Foreskin keratinocyte (primary cell): ENCODE measurements at places on chromosomes 3 and 15.
A peak's percentile ranks its signal among the peaks of the same experiment; 100 is the strongest.

- DNase-seq, result no peak
Observed at GRCh38 chr3:194098843-194099183, 37.1 kb upstream of the HES1 start.

- DNase-seq, result no peak
Observed at GRCh38 chr3:24830230-24831152, 335.8 kb upstream of the THRB start.

- DNase-seq, result no peak
Observed at GRCh38 chr3:113165841-113166240, 45.5 kb upstream of the BOC start.

- no peak for DNase-seq
Observed at GRCh38 chr3:169404520-169404890, 259.0 kb downstream of the MECOM start.

GRCh38 chr15:83160741-83161140 is 46.9 kb downstream of the HDGFL3 start:
- DNase-seq, result no peak

GRCh38 chr3:66795365-66795764 is 202.7 kb upstream of the KBTBD8 start:
- no peak for DNase-seq

DNA sequence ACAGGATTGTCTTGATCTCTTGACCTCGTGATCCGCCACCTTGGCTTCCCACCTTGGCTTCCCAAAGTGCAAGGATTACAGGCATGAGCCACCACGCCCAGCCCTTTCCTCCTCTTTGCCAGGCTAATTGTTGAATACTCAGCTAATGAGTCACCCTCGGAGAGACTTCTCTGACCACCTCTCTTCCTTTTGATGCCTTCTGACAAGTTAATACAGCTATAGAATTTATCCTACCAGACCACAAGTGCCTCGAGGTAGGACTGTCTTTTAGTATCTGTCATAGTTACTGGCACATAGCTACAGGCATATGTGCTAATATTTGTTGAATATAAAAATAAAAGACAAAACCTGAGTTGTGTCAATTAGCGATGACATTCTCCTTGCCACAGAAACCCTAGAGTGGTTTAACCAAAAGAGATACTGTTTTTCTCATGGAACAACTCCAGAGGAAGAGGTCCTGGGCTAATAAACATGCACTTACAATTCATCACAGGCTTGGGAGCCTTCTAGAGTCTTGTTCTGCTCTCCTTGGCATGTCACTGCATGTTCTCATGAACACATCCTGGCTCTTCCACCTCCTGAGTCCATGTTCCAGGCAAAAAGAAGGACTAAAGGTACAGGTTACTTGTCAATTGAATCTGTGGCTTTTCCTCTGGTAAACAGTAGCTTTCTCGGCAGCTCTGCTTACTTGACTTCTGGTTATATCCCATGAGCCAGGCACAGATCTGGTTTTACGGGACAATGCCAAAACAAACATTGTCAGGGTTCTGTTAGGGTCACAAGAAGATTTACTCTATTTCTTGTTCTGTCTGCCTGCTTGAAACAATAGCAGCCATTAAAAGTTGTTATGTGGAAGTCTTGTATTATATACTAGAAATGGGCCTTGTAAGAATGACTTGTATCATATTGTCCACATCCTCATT is 332.3 kb downstream of the THSD4 start:
- DNase-seq, result peak; percentile 99

- DNase-seq, result no peak
Observed at GRCh38 chr3:155392138-155392537, 98.7 kb upstream of the STRIT1 start.

GRCh38 chr3:194058189-194058571 is 77.8 kb upstream of the HES1 start:
- peak; percentile 25 for DNase-seq

DNA sequence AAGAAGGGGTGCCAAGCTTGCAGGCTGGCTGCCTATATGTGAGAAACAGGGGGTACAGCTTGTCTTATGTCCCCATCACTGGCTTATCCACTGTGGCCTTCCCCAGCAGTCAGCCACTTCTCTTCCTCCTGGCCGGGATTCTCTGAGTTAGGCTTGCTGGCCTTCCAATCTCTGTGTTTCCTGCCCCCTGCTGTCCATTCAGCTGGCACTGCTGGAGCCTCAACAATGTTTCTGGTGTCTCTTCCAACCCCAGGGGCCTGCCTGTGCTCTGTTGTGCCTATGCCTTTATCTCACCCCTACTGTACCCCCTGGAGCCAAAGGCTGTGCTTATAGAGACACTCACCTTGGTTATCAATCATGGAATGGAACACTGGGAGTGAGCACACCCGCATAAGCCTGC is 36.5 kb downstream of the ANAPC13 start:
- no peak for DNase-seq

DNA sequence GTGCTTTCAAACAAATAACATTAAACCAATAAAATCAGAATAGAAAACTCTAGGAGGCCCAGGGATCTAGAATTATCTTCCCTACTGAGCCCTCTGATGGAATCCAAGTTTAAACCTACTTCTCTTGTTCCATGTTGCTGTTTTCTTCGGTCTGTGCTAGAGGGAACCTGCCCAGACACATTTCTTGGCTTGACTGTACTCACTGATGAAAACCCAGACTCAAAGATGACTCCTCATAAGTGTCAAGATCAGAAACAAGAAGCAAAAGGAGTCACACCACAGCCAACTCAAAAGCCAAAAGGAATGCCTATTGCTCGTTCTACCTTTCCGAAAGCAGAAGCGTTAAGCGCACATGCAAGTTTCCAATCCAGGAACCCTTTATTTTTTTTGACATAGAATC is 31.6 kb downstream of the SCAP start:
- DNase-seq, result peak; percentile 95

GRCh38 chr3:43753741-43754715 is 63.3 kb downstream of the ABHD5 start:
- DNase-seq, result peak; percentile 85

- DNase-seq, result no peak
Observed at GRCh38 chr3:27628026-27628750, 93.9 kb downstream of the EOMES start.

DNA sequence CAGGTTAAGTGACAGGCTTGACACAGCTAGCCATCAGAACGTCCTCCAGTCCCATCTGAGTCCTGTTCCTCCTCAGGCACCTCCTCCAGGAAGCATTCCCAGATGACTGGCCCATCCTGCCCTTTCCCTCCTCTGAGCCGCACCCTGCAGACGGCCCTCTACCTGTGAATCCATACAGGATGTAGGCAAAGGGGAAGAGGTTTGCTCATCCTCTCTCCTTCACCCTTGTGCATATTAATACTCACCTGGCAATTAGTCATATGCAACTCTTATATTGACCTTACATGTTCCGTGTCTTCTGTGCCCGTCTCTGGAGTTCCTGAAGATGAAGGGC is 61.9 kb downstream of the SMAD3 start:
- DNase-seq, result peak; percentile 94

GRCh38 chr15:89129123-89129815 is 41.0 kb downstream of the ABHD2 start:
- no peak for DNase-seq

DNA sequence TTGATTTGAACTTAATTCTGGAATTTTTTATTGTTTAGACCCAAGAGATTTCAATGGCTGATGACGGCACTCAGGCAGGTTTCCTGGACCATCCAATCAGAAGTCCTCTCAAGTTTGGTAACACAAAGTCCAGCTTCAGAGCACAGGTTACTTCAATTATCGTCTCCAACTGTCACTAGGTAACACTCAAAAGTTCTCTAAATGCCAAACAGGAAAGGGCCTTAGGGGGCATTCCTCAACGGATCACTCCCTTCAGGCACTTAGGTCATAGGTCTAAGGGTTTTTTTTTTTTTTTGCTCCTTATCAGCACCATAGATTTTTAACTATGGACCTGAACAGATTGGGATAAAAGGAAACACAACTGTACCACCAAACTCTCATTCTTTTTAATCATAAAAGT is 85.8 kb downstream of the MEIS2 start:
- DNase-seq, result no peak

- no peak for DNase-seq
Observed at GRCh38 chr15:72086920-72087648, 30.9 kb downstream of the MYO9A start.

DNA sequence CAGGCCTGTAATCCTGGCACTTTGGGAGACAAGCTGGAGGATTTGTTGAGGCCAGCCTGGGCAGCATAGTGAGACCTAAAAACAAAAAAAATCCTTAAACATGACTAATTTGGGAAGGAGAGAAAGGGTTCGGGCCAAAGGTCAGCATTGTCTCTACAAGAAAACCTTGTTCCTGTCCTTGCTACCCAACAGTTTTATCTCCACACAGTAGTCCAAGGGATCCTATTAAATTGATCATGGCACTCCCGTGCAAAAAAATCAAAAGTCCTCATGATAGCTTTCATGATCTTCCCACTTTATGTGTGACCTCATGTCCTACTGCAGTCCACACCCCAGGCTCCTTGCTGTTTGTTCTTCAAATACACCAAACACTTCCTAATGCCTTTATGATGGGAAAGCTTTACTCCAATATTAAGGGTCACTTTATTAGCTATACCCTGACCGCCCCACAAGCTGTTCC is 4.2 kb downstream of the RPL15 start:
- no peak for DNase-seq

- DNase-seq, result no peak
Observed at GRCh38 chr15:94523873-94524272, 292.5 kb downstream of the MCTP2 start.

GRCh38 chr3:190117981-190118380 is 2.7 kb downstream of the P3H2 start:
- no peak for DNase-seq

GRCh38 chr3:33795856-33796536 is 2.4 kb upstream of the PDCD6IP start:
- DNase-seq, result no peak

DNA sequence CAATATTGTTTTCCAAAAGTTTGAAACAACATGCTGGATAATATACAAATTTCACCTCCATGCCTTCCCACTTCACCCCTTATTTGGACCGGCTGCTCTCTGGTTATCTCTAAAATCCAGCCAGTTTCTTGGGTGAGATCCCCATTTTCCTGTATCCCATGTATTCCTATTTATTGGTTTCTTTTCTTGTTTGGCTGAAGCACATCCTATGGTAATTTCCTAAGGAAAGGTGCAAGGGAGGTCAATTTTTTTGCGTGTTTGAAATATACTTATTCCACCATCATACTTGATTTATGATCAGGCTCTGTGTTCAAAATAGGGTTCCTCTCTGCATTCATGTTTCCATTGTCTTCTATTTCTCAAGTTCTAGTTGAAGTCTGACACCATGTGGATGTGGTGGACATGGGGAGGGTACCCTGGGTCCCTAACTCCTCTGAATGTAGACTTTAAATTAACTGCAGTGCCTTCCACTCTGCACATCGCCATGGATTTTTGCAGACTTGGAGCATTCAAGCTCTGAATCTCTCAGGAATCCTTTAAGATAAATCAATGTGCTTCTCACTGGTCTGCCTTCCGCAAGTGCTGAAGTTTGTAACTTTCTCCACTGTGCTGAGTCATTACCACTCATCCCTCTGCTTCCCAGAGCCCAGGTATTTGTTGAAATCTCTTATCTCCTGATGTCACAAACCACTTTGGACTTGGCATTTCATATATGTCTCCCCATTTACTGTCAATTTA is 52.1 kb upstream of the TLE3 start:
- peak; percentile 11 for DNase-seq

GRCh38 chr3:122977746-122978466 is 49.7 kb downstream of the SEMA5B start:
- no peak for DNase-seq

GRCh38 chr15:57911247-57911646 is 154.3 kb downstream of the ALDH1A2 start:
- no peak for DNase-seq

DNA sequence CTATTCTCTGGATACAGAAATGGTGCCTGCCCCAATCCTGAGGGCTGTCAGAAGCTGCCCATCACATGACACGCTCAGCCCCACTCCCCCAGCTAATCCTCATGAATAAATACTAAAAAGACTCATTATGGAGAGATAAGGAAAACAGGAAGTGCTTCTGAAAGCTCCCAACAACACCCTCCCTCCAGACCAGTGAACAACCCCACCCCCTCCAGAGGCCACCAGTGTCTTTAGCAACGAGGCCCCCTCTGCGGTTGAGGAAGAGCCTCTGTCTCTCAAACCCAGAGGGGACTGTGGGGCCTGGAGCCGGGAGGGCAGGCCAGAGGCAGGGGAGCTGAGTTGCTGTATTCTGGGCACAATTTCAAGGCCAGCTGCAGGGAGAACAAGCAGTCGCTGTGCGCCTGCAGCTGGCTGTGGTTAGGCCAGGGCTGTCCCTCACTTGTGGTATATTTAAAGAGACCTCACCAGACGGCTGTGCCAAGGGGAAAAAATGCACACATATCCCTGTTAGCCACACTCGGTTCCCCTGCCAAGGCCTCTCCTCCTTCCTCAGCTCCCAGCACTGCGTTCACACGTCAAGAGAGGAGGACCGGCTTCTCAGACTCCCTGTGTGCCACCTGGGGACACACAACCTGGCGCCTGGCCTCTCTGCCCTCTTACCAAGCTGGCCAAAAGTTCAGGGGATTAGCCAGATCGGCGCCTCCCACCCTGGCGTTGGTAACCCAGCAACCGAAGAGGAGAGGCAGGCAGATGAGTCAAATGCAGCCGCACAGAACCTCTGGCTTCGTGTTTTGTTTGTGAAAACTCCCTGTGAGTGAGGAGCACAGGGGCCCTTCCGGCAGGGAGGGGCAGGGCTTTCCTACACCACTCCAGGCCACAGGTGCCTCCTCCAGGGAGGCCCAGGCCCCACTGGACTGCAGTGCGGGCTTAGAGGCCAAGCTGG is 101.2 kb upstream of the ETV5 start:
- no peak for DNase-seq

GRCh38 chr3:47475570-47476329 is at the start of gene SCAP:
Gene SCAP (minus strand): TSS chr3:47475941. CDS start chr3:47442993, 32,948 bp downstream.
- peak; percentile 49 for DNase-seq

DNA sequence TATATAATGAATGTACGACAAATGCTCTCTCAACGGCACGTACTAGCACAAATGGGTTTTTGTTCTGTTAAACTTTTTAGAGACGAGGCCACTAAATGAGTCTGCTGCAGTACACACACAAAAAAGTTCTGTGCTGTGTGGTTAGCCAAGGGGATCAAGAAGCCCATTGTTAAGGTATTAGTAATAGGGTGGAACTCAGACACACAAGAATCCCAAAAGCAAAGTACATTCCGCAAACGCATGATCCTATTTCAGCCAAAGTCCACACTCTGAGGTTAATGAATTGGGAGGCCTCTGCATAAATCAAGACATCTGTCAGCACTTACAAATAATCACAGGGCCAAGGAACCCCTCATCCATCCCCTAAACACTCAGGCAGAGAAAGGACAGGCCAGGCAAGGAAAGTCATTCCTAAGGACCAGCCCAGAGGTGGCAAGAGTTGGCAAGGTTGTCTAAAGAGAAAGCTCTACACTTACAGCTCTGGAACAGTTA is 12.1 kb downstream of the OSBPL10 start:
- peak; percentile 97 for DNase-seq
